Gastroesophageal sphincter (tissue), 4 donors: ENCODE measurements at places on chromosomes 1 and 21.

- no peak for ATAC-seq
Measured at GRCh38 chr1:22234476-22235030, 91.7 kb upstream of the WNT4 start.

DNA sequence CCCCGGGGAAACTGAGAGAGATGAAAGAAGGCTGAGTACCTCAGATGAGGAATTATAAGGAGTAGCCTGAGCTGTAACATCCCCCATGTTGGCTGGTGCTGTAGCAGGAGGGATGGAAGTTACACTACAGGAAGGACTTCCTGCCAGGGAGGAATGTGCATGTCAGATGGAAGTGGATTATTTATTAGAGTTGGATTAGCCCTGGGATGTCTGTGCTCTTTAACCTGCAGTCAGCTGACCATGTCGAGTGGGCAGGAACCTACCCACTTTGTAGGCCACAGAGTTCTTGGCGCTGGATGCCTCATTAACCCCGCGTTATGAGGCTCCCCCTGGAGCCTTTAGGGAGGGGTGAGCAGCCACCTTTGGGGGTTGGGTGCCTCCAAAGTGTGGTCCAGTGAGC lies 757 bp upstream of the SEMA4A start:
- ATAC-seq, result no peak

DNA sequence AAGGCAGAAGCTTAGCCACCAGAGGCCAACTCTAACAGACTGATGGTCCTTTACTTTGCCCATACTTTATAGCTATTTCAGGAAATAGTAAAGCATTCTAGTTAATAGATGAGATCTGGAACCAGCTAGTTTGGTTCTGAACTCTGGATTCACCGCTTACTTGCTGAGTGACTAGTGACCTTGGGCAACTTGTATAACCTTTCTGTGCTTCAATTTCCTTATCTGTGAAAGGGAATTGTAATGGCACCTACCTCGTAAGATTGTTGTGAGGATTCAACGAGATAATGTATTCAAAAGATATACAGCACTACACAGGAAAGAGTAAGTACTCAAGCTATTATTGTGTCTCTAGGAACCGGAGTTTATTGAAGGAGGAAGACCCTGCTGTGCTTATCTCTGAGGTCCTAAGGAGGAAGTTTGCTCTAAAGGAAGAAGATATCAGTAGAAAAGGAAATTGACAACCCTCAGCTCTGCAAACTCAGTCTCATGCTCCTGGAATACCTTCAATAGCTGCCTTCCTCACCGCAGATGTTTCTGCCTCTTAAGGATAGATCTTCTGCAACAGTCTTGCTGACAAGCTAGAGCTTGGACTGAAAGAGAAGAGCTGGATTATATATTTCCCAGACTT lies 11.9 kb downstream of the MTFR1L start:
- no peak for ATAC-seq

- ATAC-seq, result no peak
Measured at GRCh38 chr1:76763738-76764137, 103.5 kb upstream of the ST6GALNAC5 start.

DNA sequence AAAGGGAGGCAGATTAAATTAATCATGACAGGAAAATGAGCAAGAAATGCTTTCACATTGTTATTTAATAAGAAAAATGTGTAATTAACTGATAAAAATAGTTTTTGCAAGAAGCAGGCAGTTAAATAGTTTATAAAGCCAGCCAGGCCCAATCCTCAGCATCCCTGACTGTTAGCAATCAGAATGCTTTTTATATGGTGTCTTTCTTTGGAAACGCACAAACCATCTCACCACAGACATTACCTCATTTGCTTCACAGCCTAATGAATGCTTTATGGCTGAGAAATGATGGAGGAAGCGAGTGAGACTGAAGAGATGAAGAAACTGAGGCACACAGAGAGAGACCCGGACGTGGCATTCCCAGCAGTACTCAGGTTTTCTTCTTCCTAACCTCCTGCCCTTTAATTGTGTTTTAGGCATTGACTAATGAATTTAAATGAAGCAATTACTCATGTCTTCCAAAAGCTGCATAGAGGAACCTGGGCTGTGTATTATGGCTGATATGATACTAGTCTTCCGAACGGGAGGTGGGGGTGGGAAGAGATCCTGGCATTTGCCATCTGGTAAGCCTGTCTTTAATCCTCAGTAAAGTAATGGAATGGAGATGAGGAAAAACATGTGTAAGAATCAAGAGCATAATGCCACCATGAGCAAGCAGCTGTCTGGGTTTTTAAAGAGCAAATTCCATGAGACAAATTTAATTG lies 116.1 kb upstream of the LMO4 start:
- ATAC-seq, result no peak

DNA sequence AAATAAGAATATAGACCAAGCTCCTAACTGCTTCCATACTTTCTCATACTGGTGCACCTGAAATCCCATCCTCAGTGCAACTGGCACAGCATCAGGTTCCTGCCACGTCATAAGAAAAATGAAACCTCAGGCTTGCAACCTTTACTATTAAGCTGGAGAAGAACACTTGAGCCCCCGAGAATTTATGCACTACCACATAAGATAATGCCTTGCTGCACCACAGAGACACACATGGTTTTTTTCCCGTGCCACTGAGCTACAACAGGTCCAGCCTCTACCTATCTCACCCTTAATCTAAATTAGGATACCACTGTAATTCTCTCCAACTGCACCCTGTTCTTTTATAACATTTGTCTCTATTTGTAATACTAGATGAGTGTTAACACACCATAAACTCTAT lies 174.5 kb downstream of the DENND1B start:
- ATAC-seq, result no peak

- ATAC-seq, result no peak
Measured at GRCh38 chr1:170481000-170481399, 51.0 kb upstream of the GORAB start.

- ATAC-seq, result no peak
Measured at GRCh38 chr1:86119214-86119764, 37.3 kb downstream of the COL24A1 start.

- no peak for ATAC-seq
Measured at GRCh38 chr1:27161594-27161993, 6.7 kb upstream of the SLC9A1 start.

DNA sequence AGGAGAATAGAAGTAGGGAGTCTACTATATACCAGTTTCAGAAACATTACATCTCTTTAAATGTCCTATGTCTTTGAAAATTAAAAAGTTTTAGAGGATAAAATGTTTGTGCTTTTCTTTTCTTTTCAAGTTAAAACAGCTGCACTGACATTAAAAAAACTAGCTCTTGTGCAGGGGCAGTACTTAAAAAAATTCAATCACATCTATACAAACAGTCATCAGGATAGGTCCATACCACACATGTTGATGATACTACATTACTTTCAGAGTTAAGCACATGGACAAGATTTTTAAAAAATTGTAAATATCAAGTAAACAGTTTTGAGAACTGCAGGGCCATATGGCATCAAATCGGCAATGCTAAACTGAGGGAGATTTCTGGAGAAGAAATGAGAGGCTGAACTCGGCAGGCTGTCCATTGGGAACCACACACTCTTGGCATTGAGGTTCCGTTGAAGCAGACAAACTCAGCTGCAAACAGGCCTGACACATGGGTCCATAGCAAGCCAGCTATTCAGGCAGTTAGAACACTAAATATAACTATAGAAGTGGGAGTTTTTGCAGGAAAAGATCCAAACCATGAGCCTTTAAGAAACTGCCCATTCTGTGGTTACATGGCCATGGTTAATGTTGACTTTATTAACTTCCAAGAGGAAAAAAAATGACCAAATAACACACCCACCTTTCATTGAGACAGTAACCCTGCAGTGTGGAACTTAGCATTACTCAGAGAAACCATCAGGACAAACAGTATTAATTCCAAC lies 84.5 kb upstream of the BCL10 start:
- ATAC-seq, result no peak

DNA sequence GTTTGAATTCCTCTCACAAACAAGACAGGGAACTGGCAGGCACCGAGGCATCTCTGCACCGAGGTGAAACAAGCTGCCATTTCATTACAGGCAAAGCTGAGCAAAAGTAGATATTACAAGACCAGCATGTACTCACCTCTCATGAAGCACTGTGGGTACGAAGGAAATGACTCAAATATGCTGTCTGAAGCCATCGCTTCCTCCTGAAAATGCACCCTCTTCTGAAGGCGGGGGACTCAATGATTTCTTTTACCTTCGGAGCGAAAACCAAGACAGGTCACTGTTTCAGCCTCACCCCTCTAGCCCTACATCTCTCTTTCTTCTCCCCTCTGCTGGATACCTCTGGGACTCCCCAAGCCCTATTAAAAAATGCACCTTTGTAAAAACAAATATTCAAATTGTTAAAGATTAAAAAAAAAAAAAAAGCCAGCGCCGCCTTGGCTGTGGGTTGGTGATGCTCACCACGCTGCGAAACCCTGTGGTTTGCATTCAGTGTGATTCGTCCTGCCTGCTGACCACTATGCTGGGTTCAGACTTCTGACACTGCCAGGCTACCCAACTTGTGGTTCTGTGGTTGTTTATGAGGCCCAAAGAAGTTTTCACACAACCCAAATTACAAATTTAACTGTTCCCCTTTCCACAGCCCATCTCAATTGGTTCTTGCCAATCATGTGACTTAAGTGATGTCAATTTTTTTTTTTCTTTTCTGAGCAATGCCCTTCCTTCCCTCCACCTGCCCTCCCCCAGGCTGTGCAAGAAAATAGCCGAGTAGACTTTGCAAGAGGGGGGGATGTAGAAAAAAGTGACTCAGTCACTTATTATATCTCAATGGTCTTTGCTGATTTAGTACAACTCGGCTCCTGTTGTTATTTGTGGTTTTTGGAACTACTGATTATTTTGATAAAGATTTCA lies at the start of gene RUNX1:
Gene RUNX1, minus strand, starts transcription at position 597 of the 912 bp plus-strand sequence.
- ATAC-seq, result peak; percentile 8

GRCh38 chr1:202433155-202434043 lies 84.9 kb downstream of the PPP1R12B start:
- ATAC-seq, result no peak

GRCh38 chr21:31276663-31277062 lies 67.4 kb downstream of the TIAM1 start:
- no peak for ATAC-seq

DNA sequence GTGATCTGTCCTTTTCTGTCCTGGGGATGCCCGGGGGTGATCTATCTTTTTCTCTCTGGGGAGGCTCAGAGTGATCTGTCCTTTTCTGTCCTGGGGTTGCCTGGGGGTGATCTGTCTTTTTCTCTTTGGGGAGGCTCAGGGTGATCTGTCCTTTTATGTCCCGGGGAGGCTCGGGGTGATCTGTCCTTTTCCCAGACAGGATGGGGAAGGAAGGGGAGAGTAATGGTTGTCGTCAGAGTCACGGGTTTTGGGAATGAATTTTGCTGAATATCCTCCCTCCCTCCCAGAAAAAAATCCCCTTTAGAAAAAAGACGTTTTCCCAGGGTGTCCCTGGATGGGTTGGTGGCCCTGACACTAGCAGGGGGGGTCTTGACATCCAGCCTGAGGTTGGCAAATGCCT lies 91.5 kb downstream of the ARHGEF10L start:
- no peak for ATAC-seq

DNA sequence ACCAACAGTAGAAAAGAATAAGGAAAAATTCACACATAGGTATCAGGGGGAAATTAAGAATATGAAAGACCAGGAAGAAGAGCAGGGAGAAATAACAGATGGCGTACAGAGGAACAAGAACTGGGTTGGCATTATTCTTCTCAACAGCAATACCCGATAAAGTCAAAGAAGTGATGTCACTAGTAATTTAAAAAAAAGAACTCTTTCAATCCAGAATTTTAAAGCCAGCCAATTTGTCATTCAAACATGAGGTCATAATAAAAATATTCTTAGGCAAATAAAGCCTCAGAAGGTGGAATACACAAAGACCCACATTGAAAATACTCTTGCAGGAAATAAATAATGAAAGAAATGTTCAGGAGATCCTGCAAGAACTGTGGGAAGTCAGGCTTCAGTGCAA lies 8.8 kb downstream of the NCMAP start:
- no peak for ATAC-seq

- no peak for ATAC-seq
Measured at GRCh38 chr1:31926252-31926651, 11.9 kb downstream of the PTP4A2 start.

DNA sequence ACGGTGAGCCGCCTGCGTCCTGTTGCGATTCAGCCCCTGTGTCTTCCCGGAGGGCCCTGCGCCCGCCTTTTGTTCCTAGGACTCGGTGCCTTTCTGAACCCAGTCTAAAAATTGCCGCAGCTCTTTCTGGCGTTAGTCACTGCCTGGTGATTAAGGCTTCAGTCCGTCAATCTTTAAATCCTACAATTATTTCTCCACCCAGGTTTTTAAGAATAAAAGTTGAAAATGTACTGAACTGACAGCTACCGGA lies 16.2 kb upstream of the PDXK start:
- no peak for ATAC-seq

DNA sequence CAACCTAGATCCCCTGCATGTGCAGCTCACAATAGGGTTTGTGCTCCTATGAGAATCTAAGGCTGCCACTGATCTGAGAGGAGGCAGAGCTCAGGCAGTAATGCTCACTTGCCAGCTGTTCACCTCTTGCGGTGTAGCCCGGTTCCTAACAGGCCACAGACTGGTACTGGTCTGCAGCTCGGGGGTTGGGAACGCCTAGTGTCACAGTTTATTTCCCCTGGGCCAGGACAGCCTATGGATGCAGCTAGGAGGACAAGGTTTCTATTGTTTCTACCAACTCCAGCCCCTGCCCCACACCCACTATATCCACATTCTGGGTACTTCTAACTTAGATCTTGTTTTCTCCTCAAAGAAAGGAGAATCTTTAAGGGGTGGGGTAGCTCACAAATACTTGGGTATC lies 58.7 kb upstream of the PRRC2C start:
- ATAC-seq, result no peak

GRCh38 chr1:112533029-112533428 lies 24.3 kb downstream of the WNT2B start:
- ATAC-seq, result no peak

DNA sequence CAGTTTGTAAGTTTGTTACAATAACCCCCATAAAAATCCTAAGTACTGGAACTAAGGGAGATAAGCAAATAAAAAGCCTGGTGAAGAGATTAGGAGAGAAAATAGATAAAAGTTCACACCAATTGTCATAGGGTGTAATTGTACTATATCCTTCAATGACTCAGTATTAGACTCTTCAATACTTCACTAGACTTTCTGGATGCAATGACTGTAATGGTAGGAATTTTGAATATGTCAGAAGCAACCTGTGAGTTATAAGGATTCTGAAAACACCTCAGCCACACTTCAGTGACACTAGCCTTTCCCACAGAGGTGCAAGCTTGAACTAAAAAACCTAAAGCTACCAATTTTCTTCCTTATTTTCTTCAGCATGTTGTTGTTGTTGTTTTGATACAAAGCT lies 147.9 kb downstream of the PTGER3 start:
- ATAC-seq, result no peak
